ENCODE measurements at places on chromosomes 6 and 20. TPM values are rescaled to one million over a fixed set of nuclear protein-coding genes. Genes with fewer than 3 reads are reported as not detected.

Gene ALDH5A1
- total RNA-seq: 2.9 TPM

Gene GPR6
- not detected for total RNA-seq

Gene SIRPG
- not detected for total RNA-seq

Gene SLC22A23
- total RNA-seq: 9.1 TPM

Gene AFG1L
- total RNA-seq: 4.8 TPM

Gene ENPP5
- total RNA-seq: 0.87 TPM

Gene ANKEF1
- 0.79 TPM for total RNA-seq

Gene PNLDC1
- not detected for total RNA-seq

Gene THBS2
- 1,212 TPM for total RNA-seq

Gene PBOV1
- not detected for total RNA-seq
